Cardiac fibroblast (primary cell): ENCODE measurements at places on chromosomes 4 and X.

DNA sequence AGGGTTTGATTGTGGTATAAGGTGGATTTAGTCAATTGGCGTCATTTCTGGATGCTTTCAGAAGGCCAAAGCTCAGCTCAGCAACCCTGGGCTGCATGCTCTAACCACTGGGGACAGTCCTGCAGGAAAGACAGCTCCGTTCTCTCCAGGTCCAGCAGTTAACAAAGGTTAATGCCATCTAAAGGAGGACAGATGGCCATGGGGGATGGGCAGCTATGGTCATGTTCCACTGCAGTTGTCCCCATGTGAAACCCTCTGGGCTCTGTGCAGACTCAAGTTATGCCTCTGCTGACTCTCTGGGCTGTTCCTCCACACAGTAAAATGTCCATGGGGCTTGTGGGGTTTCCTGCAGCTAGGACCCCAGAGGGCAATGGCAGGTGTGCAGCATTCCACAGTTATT lies 562.1 kb upstream of the ADGRL3 start:
- DNase-seq, result no peak

DNA sequence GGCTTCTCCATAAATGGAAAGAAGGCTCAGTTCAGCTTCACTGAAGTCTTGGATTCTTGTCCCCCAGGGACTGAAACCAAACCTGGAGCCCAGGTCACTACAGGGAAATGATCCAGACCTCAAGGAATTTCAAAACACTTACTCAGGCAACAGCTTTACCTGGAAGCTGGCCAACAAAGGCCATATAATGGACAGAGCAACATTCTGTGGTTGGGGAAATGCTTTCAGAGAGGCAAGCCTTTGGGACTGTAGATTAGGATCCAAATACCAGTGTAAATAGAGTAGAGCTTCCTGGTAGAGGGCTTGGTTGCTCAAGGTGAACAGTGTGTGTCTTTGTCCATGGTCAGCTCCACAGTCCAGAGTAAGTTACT lies 57.0 kb upstream of the PROM1 start:
- peak; percentile 95 for DNase-seq

- DNase-seq, result peak; percentile 74
Measured at GRCh38 chrX:31499109-31499508, 427.3 kb upstream of the FTHL17 start.

DNA sequence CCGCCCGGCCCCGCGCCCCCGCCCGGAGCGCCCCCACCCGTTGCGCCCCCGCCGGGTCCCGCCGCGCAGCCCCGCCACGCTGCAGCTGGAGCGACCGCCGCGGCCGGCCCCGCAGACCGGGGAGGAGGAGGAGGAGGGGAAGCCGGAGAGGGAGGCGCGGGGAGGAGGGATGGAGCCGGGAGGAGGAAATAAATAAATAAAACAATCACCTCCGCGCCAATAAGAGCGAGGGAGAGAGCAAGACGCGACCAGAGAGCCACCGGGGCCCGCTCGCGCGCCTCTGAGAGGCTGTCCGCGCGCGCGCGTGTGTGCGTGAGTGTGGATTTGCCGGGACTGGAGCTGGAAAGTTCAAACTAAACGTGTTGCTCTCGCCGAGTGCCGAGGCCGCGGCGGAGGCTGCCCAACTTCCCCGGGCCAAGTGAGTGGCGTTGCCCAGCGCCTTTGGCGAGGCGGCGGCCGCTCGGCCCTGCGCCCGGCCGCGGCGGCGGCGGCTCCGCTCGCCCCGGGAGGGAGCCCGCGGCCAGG lies 2184.4 kb upstream of the TENM3 start:
- DNase-seq, result peak; percentile 37

DNA sequence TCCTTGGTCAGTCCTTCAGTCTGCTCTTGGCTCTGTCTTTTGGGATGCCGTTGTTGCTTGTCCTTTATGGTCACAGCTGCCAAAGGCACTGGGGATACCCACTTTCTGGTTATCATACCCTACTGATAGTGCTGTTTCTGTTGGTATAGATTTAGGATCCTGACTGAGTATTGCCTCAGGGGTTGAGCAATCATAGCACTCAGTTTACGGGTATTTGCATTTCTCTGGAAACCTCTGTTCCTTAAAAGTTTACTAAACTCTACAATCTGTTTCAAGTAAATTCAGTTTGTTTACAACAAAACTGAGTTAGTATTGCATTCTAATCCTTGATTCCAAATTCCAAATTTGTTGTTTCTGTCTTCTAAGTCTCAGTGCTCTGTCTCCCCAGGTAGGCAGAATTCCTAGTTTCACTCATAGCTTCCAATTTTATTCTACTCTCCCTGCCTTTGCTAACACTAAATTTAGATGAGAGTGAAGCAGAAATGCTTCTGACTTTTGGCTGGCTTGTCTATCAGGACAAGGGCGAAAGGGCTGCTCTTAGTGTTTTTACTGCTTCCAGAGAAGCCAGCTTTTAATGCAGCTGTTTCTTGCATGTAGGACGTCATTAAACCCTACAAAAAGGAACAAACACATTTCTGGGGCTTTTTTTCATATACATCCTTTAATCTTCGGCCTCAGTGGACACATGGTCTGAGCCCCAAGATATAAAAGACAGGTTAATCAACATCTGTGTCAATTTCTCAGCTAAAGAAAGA lies 17.2 kb upstream of the TET2 start:
- DNase-seq, result no peak

DNA sequence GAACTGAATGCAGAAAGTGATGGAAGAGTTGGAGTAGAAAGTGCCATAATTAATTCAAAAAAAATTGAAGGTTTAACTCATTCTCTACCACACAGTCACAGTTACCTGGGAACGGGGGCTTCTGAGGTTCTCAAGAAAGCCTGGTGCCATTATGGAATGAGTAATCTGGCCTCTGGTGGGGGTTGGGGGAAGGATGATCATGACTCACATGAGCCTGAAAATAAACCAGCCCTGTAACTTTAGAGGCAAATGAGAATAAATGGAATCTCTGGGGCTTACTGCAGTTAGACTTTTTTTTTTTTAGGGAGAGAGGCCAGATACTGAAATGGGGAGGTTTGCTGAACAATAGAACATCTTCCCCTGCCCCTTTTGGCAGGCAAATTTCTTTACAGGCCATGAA lies 55.3 kb downstream of the SOD3 start:
- DNase-seq, result peak; percentile 88

- DNase-seq, result no peak
Measured at GRCh38 chr4:2570551-2571222, 34.2 kb downstream of the FAM193A start.

- no peak for DNase-seq
Measured at GRCh38 chr4:4862665-4863482, 3.4 kb downstream of the MSX1 start.

DNA sequence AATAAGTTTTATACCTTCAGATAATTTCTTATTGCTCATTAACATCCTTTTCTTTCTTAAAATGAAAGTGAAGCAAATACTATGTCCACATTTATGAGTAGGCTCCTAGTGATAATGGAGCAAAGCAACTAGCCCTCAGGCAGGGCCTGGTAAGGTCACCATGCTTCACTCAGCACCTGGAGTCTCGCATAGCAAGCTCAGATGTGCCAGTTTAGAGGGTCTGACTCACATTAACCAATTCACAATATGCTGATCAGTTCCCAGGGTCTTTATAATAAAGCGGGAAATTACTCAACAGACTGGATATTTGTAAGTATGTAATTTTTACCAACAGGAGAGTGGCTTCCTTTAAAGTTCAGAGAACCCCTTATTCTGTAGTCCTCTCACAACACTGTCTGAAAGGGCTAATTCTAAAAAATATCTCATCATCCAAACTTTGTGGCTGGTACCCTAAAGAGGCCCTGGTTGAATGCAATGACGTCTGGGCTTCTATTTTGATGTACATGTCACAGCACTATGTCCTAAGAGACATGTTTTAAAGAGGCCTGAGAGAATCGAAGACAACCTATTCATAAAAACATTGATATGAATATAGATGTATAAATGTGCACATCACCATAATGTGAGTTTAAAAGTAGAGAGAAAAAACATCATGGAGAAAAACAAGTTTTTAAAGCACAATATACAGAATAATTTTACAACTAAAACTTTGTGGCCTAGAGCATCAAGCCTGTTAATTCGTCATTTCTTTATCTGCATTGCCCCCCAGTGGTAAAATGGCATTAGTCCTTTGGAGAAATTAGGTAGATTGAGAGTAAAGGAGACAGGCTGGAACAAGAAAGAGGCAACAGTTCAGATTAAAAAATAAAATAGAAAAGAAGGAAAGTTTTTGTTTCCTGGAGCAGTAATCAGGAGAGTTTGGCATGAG lies 44.3 kb downstream of the IL21 start:
- DNase-seq, result peak; percentile 77

DNA sequence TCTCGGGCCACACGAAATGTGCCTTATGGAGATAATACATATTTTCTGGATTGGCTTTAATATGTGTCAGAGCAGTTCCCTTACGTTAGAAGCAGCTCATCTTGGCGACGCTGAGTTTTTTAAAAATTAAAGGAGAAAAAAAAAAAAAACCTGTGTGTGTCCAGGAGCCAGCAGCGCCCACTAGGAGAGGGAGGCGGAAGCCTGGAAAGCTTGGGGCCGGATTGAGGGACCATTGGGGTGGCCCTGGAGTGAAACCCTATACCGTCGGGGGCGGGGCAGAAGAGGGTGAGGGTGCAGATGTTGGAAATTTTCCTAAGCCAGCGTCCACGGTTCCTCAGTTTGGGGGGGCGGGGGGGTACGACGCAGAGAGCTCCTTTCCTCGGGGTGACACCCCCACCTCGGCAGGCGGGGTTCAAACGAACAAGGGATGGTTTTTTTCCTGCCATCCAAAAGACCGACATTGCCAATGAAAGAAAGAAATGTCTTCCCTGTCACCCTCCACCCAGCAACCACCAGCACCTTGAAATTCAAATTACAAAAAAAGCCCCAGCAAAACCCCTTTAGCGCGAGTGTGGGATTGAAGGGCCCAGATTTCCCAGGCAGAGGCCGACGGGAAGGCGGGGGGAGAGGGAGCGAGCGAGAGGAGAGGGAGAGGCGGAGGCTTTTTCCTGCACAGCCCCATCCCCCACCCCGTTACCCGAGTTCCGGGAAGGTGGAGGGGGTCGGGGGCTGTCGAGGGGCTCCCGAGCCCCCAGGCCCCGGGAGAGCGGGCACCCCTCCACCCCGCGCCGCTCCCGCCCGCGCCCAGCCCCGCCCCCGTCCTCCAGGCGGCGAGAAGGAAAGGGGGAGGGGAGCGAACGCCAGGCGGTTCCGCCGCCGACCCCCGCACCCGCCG lies 859 bp downstream of the SMARCA1 start:
- peak; percentile 70 for DNase-seq

DNA sequence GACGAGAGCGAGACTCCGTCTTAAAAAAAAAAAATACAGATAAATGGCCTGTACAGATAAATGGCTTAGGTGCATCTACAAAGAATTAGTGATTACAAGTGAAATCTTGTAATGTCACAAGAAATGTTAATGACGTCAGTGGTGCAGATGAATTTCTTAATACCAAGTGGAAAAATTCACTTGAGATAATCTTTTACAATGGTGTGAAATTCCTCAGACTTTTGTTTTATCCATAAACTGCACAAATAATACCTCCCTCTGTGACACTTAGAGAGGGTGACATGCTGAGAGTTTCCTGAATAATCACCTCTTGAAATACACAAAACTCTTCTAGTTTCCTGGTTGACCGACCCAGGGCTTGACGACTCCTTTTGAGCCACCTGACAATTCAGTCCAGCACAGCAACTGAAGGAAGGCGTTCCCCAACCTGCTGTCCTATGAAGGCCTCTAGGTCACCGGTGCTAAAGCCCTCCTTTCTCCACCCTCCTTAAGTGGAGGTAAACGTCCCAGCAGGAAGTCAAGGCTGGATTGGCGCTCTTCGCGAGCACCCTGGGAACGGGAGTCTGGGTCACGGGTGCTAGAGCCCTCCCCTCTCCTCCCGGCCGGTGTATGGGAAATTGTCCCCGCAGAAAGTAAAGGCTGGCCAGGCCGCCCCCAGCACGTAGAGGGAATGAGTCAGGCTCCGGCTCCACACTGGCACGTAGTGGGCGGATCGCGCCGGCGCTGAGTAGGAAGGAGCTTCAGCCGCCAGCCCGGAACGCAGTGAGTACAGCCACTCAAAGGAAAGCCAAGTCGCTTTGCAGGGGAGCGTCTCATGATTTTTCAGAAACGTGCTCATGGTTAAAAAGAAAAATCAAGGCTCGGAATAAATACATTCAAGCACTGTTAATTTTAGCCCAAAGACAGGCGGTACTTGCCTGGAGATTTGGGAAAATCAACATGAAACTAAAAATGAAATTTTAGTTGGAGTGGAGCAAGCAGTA lies at the start of gene TMEM144:
Gene TMEM144 (plus strand): TSS at position 662 of the 983 bp plus-strand sequence. CDS start 2,182 bp downstream, outside the sequence.
- peak; percentile 91 for DNase-seq

DNA sequence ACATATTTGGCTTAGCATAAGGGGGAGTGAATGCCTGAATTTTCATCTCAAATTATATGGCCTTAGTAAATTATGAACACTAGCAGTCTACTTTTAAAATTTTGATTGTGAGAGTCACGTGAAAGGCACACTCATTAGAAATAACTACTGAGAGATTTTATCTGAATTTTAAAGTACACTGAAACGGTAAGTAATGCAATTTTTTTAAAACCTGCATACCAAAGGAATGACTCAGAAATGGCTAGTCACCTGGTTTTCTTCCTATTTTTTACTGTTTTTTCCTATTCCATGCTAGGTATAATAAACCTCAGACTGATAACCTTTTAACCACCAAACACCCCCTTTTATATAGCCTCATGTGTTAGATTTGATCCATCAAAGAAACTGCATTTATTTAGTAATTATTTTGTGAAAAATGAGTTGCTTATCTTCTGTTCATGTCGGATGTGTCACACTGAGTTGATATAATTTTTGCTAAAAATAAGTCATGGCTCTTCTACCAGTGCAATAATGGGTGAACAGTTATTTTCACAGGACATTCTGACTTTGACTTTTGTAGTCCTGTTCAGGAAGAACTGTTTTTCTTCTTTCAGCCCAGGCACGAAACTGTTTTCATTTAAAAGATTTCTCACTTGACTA lies 40.4 kb downstream of the CPEB2 start:
- DNase-seq, result peak; percentile 58

DNA sequence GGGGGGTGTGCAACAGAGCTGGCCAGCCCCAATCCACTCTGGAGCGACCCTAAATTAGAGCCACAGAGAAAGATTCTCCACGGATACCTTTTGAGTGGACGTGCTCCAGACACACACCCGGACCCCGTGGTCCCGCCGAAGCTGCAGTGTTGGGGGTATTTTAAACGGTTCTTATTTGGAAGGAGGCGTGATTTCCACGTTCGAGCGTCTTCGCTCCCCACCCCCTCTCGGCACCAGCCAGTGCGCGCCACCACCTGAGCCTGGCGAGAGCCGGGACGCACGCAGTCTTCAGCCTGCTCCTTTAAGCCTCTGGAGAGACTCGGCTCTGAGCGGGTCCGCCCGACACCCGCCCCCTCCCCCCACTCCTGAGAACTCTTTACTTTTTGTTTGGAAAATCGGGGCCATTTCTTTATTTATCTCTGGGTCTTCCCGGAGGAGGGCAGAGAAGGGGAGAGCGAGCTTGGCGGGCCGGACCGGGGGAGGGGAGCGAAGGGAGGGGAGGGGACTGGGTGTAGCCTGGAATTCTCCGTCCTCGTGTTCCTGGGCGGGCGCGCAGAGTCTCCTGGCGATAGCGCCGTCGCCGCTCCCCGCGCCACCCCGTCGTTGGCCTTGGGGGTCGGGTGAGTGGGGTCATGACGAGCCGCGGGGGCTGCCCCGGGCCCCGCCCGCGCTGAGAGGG lies 668 bp upstream of the PTCHD1 start:
- no peak for DNase-seq
